ENCODE measurements at places on chromosomes 4 and X.

DNA sequence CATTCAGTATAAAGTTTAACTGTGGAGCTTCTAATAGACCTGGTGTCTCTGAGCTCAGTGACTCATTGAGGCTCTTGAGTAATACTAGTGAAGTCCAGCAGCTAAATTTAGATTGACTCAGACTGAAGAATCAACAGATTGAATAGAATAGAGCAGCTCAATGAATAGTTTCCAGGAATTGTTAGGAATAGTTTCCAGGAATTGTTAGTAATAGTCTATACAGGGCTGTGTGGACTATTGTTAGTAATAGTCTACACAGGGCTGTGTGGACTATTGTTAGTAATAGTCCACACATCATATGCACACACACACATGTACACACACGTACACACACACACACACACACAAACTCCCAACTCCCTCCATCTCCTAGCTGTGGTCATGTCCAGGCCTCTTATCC lies 3.0 kb downstream of the GIMD1 start:
- H3K27me3 ChIP-seq: no peaks in the 10 kb centered on the region
- no peak overlapping the region for H3K27ac ChIP-seq
- no peaks in the 10 kb centered on the region for H3K4me1 ChIP-seq
- H3K36me3 ChIP-seq: no peaks in the 10 kb centered on the region

DNA sequence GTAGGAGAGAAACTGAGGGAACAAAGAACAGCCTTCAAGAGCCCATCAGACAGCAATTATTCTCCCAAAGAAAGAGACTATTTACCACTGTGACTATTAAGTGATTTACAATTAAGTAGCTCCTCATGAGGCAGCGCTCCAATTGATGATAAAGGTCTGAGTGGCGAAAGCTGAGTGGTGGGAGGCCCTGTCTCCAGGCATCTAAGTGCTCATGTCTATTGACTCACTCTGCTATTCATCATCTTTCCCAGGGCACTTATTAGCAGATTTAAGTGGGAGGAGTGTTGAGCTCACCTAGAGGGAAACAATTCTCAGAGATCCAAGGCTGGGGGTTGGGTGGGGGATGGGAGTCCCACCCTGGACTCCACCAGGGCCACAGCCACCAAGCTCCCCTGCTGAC lies 23.3 kb downstream of the AMER1 start:
- no peaks in the 10 kb centered on the region for H3K4me1 ChIP-seq
- no peak overlapping the region for H3K4me3 ChIP-seq
- no peak overlapping the region for H3K27ac ChIP-seq
- no peak for DNase-seq
- no peaks in the 10 kb centered on the region for H3K27me3 ChIP-seq

- DNase-seq: no peak
- no peaks in the 10 kb centered on the region for H3K4me1 ChIP-seq
- no peaks in the 10 kb centered on the region for H3K36me3 ChIP-seq
- H3K27ac ChIP-seq: no peak overlapping the region
- H3K27me3 ChIP-seq: no peaks in the 10 kb centered on the region
Measured at GRCh38 chr4:8904041-8904501, 32.4 kb upstream of the HMX1 start.

DNA sequence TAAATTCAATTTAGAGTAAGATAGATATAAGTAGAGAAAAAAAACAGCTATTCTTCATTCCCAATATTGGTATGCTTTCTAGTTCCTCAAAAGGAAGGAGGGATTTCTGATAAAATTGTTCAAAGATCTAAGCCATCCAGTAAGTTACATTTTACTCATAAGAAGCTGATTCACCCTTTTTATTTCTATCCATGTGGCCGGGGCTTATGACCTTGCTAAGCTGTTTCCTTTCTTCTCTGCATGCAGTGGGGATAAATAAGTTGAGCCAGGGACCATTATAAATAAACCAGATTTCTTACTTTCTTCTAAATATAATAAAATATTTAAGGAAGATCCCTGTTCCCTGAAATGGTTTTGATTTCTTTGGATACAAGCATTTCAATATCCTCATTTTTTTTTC lies 502.3 kb downstream of the PDHA2 start:
- no peak for DNase-seq
- H3K27me3 ChIP-seq: no peaks in the 10 kb centered on the region
- no peak overlapping the region for H3K4me3 ChIP-seq
- no peaks in the 10 kb centered on the region for H3K36me3 ChIP-seq

DNA sequence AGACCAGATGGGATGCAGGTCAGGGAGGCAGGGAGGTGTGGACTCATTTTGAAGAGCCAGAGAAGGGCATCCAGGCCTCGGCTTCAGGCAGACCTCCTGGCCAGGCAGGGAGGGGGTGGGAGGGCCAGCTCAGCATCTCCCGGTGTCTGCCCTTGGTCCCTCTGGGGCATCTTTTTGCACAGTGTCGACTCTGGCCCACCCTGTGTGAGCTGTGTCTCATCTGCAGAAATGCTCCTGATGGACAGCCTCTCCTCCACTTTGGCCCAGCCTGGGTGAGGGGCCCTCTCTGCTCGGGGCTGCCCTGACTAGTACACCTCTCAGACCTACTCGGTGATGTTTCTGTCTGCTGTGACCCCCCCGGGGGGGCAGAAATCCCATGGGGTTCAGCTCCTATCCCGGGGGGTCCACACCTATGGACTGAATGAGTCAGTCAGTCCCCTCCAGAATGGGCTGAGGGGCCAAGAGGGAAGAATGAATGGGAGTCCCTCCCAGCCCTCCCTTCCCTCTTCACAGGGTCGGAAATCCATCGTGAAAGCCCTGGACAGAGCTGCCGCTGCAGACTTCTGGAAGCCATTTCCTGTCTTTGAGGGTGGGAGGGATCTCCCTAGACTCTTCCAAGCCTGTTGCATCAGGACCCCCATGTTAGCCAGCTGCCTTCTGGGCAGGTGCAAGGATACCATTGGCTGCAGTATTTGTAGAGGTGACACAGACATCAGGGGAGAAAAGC lies 196.7 kb upstream of the PSAPL1 start:
- H3K27ac ChIP-seq: no peak overlapping the region
- no peak for DNase-seq
- no peaks in the 10 kb centered on the region for H3K4me1 ChIP-seq
- H3K36me3 ChIP-seq: no peaks in the 10 kb centered on the region
